ENCODE measurements at places on chromosomes 2 and 18.

DNA sequence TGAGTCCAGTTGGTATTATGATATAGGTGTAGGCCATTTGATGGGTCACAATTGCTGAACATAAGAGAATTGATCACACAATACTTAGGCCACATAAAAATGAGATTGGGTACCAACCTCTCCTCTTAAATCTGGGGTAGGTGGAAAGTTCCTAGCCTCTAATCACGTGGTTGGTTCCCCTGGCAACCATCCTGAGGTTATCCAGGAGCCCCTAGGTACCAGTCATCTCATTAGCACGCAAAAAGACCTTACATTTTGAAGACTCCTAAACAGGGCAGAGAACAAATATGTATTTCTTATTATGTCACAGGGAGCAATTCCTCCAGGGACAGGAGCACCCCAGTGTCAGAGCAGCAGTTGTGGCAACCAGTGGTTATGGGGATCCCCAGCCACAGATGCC lies 12.7 kb upstream of the SELENOI start:
- no peak for ATAC-seq

- ATAC-seq = no peak
Observed at GRCh38 chr2:180573951-180574350, 406.5 kb upstream of the UBE2E3 start.

DNA sequence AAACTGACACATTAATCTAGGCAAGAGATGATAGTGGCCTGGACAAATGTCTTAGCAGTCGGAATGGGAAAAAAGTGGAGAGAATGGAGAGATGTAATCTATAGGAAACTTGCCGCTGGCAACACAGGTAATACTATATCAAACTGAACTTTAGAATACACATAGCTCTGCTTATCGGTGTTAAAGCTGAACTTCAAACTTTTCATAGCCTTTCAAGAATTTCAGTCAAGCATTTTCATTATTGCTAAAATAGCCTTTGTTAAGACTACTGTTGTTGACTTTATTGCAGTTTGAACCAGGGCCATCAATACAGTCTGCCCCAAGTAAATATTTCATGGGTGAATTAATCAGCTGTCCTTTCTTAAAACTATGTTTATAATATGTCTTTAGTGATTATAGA lies 12.9 kb upstream of the CHST9 start:
- no peak for ATAC-seq

DNA sequence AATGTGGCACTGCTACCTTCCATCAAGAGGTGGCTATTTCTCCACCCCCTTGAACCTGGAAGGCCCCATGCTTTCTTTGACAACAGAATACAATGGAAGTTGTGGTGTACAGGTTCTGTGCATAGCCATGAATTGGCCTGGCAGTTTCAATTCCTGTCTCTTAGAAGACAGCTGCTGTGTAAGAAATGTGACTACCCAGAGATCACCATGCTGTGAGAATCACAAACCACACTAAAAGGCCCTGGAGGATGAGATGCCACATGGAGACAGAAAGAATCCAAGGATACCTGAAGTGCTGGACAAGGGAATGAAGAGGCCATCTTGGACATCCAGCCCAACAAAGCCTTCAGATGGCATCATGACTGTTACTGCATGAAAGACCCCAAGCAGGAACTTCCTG lies 47.7 kb upstream of the EHBP1 start:
- no peak for ATAC-seq

DNA sequence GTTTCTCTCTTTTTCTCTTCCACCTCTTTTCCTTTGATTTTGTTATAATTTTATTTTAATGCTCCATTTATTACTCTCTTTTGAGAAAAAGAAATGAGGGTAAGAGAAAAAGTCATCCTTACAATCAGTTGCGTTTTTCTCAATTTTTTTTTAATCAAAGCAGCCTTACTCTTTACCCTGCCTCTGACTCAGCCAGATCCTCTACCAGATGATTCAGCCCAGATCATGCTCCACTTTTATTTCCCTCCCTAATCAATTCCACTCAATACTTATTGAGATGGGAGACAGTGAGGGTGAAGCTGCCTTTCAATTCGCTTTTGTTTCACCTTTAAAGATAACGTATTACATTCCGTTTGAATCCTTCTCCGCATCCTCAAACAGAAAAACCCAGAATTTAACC lies 337.9 kb downstream of the SATB2 start:
- no peak for ATAC-seq

DNA sequence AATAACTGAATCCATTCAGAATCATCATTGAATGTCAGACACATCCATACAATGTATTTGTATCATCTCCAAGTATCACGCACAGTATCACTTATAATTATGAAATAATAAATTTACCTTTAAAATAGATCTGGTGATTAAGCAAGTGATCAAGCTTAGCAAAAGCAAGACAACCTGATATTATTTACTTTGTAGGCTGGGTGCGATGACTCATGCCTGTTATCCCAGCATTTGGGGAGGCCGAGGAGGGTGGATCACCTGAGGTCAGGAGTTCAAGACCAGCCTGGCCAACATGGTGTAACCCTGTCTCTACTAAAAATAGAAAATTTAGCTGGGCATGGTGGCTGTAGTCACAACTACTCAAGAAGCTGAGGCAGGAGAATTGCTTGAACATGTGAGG lies 421.0 kb upstream of the NETO1 start:
- no peak for ATAC-seq

- ATAC-seq = no peak
Observed at GRCh38 chr18:32612651-32613050, 142.0 kb upstream of the GAREM1 start.

All from gastroesophageal sphincter (tissue), 4 donors.